ENCODE measurements at places on chromosomes 16 and 17. TPM values are rescaled to one million over a fixed set of nuclear protein-coding genes. Genes with fewer than 3 reads are reported as not detected.
A peak's percentile ranks its signal among the peaks of the same experiment; 100 is the strongest.

Gene GALR2
- total RNA-seq: 0.19 TPM

- DNase-seq: no peak
Observed at GRCh38 chr17:17377071-17377967, 74.1 kb downstream of the NT5M start.

GRCh38 chr16:61890386-61890785, 145.9 kb downstream of the CDH8 start:
- DNase-seq: no peak

- no peak for DNase-seq
Observed at GRCh38 chr17:47304186-47304585, 19.6 kb upstream of the EFCAB13 start.

- peak; percentile 70 for DNase-seq
Observed at GRCh38 chr17:752620-753219, 656 bp upstream of the GEMIN4 start.

DNA sequence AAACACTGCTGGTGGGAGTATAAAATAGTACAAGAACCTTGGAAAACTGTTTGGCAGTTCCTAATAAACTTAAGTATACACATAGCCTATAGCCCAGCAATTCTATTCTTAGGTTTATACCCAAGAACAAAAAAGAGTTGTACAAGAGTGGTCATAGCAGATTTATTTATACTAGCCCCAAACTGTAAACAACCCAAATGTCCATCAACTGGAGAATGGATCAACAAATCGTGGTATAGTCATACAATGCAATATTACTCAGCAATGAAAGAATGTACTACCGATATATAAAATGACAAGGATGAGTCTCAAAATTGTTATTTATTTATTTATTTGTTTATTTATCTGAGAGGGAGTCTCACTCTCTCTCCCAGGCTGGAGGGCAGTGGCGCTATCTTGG, 23.1 kb downstream of the GNGT2 start:
- no peak for DNase-seq

DNA sequence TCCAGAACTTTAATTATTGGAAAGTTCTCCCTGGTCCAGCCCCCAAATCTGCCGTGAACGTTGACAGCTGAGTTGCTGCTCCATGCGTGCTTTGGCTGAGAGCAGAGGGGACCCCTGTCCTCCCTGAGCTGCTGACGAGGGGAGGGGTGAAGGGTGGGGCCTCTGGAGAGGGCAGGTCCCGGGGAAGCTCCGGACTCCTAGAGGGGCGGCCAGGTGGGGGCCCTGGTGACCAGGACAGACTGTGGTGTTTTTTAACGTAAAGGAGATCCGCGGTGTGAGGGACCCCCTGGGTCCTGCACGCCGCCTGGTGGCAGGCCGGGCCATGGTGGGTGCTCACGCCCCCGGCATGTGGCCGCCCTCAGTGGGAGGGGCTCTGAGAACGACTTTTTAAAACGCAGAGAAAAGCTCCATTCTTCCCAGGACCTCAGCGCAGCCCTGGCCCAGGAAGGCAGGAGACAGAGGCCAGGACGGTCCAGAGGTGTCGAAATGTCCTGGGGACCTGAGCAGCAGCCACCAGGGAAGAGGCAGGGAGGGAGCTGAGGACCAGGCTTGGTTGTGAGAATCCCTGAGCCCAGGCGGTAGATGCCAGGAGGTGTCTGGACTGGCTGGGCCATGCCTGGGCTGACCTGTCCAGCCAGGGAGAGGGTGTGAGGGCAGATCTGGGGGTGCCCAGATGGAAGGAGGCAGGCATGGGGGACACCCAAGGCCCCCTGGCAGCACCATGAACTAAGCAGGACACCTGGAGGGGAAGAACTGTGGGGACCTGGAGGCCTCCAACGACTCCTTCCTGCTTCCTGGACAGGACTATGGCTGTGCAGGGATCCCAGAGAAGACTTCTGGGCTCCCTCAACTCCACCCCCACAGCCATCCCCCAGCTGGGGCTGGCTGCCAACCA, at the start of gene MC1R:
TSS of gene MC1R (plus strand) at position 410 of the 895 bp plus-strand sequence. CDS start at position 807, 397 bp downstream.
- no peak for DNase-seq

DNA sequence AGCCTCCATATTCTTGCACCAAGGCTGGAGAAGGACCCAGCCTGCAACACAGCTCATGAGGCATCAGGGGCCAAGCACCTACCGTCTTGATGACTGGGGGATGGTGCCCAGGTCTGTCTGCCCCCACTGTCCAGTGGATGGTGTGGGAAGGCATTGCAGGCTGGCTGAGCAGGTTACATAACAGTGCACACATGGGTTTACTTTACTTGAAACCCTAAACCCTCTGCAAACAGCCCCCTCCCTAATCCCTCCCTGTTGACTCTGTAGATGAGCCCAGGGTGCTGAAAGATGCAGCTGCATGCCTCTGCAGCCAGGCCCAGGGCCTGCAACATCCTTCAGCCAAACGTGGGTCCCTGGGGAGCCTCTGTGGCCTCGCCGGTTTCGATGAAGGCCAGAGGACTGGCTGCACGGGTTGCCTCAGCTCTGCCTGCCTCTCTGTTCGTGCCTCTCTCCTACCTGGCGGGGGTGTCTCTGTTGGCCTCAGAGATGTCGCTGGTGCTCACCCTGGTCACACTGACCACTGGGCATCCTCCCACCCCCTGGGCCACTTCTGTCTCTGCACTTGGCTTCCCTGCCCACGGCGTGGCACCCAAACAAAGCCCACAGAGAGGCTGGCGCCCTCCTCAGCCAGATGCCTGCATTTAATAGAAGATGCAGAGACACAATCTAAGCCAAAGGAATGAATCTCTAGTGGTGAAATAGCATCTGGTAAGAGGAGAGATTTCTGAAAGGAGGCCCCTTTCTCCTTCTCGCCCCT, 95.1 kb downstream of the METRNL start:
- DNase-seq: peak; percentile 17
